ENCODE measurements at places on chromosomes 4 and X.

DNA sequence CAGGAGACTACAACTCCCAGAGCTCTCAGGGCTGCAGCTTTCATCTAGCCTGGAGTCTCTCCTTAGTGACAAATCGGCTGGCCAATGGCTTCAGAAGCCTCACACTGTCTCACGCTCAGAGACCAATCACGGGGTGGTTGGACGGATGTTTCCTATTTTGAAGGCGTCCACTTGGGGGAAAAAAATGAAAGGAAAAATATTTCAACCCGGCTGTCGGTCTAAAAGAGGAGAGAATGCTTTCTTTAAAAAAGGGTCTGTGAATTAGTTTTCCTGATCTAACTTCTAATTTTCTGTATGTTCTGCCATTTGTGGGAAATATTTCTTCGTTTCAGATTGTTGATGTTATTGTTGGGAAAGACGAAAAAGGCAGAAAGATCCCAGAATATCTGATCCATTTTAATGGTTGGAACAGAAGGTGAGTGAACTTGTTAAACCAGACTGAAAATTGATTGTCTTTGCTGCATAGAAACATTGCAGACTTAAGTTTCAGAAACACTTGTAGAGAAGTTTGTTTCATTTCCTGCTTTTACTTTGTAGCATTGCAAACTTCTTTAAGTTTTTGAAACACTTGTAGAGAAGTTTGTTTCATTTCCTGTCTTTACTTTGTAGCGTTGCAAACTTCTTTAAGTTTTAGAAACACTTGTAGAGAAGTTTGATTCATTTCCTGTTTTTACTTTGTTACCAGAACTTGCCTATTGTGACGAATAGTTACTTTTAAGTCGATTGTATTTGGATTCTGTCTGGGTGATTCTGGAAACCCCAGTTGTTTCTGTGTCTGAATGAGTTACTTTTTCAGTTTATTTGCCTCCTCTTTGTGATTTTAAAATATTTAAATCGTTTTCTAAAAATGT, 1.6 kb downstream of the MSL3 start:
- DNase-seq = peak; percentile 87

- DNase-seq = no peak
Observed at GRCh38 chr4:105632599-105632998, 75.9 kb downstream of the INTS12 start.

GRCh38 chr4:680928-681645, 6.7 kb downstream of the MYL5 start:
- DNase-seq = peak; percentile 71

DNA sequence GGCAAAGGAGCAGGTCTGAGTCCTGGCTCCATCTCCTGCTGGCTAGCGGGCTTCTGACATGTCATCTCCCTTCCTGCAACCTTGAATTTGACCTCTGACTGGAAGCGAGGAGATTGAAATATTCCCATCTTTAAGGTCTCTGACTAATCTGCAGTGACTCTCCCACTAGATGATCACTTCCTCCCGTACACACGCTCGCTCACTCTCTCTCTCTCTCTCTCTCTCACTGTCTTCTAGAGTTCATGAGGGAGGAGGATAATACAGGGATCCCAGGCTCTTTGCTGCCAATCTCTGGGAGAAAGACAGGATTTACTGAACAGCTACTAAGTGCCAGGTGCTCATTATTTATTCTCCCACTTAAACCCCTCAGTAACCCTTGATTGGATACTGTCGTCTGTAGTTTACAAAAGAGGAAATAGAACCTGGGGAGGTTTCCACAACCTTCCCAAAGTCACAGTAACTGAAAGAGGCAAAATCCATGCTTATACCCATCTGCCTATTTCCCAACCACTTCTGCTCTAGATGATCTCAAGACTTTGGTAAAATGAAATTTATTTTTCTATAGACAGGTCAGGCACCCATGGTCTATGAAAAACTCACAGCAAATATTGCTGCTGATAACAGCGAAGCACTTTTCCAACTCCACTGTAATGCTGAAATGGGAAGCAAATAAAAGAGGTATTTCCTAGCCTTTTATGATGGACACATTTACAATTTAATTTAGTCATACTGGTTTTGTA, 193.5 kb upstream of the C1QTNF7 start:
- no peak for DNase-seq

GRCh38 chr4:12393631-12394262, 965.1 kb upstream of the HS3ST1 start:
- DNase-seq = no peak

DNA sequence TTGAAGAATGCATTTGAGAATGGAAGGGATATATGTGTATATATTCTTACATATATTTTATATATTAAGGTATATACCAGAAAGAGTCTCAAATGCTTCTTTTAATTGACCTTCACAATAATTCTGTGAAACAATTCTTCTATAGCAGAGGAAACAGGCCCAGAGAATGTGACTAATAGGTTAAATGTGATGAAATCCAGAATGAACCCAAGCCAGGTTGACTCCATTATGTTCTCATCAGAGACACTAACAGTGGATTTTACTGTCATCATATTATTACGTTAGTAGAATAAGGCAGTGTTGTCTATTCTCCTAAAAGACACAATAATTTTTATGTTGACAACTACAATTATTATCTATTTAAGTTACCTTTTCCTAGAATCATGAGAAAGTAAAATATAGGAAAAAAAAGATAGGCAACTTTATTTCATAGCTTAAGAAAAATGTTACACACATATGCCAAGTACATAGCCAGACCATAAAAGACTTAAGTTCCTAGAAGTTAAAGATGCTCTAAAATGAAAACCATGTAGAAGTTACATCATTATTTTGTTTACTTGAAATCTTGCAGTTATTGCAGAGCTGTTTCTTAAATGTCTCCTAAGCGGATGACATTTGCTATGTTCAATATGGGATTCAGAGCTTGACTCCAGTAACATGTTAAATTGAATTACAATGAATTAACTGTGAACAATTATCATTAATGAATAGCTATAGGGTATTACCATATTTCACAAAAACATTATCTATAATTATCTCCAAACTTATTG, 56.2 kb upstream of the ANKRD50 start:
- DNase-seq = no peak

DNA sequence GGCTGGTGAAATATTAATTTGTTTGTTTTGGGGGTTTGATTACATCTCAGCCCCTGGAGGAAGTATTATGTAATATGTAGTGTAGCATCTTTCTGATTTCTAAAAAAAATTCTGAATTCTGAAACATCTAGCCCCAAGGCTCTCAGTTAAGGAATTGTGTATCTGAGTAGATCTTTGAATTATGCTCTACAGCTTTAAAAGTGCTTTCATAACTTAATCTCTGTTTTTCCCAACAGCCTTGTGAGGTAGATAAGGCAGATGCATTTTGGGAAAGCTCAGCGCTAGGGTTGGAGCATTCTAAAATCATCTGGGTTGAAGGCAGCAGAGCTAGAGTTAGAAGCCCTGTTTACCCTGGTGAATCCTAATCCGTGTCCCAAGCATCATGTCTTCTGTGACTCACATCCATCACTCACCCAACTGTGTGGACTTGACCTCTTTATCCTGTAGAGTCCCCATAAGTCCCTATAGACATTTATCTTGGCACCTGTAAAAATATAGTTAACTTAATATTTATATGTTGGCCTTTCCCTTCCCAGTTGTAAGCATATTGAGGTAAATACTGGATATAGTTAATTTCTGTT, 49.8 kb downstream of the FNIP2 start:
- DNase-seq = no peak

GRCh38 chr4:37754410-37755185, 68.4 kb upstream of the RELL1 start:
- DNase-seq = no peak

GRCh38 chr4:133982533-133983224, 218.9 kb downstream of the PABPC4L start:
- DNase-seq = no peak

- no peak for DNase-seq
Observed at GRCh38 chr4:102430461-102430910, 70.7 kb upstream of the NFKB1 start.

GRCh38 chrX:148389629-148390028, 110.8 kb upstream of the AFF2 start:
- DNase-seq = no peak

DNA sequence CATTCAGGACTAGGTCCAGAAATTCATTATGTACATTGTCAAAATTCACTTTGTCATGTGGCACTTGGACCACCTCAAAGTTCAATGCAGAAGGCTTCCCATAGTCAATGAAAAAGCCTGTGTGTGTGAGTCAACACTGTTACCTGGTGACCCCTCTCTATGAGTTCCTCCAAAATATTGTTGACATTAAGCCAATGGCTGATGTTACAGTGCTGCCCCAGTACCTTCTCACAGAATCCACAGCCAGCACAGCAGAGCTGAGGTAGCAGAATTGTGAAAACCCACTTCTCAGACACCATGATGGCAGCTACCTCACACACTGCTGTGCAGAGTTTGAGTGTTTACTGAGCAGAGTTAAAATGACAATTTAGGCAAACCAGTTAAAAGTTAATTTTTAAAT, 22.4 kb upstream of the UGT2B4 start:
- DNase-seq = no peak

DNA sequence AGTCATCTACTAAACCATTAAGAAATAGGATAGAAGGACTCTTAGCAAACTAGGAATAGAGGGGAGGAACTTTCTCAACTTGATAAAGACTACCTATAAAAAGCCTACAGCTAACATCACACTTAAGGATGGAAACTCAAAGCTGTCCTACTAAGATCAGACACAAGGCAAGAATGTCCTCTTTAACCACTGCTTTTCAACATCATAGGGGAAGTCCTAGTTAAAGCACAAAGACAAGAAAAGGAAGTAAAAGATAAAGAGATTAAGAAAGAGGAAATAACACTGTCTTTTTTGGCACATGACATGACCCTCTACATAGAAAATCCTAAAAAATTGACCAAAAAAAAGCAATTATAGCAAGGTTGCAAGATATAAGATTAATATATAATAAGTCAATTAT, 136.6 kb downstream of the FBXW7 start:
- peak; percentile 21 for DNase-seq

DNA sequence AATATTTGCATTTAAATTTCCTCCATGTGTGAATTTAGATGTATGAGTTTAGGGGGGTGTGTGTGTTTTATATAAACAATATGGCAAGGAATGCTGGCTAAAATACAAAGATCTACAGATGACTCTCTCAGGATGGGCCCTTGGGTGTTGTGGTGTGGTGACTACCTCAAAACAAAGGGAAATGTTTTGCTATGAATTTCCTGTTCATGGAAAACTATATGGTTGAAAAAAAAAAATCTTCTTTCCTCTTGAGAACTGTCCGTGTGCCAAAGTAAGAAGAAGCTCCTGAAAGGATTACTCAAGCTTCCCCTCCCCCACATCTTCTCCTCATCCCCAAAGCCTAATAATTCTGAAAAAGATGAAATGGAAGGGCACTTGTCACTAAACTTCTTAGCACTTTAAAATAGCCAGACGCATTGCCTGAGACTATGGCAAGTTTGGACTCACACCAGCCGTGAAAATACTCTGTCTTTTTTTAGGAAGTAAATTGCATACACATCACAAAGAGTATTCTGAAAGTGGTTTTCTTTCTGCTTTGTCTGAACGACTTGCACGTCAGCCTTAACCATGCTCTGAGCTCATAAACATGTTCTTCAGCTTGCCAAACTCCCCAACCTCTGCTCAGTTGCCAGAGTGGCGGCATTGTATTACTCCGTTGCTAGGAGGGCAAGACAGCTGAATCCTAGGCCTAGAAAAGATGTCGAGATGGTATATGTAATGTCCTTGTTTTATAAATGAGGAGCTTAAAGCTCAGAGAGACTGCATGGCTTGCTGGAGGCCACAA, 250.4 kb upstream of the JADE1 start:
- DNase-seq = no peak

- DNase-seq = no peak
Observed at GRCh38 chr4:52317361-52317879, 266.3 kb downstream of the SPATA18 start.

DNA sequence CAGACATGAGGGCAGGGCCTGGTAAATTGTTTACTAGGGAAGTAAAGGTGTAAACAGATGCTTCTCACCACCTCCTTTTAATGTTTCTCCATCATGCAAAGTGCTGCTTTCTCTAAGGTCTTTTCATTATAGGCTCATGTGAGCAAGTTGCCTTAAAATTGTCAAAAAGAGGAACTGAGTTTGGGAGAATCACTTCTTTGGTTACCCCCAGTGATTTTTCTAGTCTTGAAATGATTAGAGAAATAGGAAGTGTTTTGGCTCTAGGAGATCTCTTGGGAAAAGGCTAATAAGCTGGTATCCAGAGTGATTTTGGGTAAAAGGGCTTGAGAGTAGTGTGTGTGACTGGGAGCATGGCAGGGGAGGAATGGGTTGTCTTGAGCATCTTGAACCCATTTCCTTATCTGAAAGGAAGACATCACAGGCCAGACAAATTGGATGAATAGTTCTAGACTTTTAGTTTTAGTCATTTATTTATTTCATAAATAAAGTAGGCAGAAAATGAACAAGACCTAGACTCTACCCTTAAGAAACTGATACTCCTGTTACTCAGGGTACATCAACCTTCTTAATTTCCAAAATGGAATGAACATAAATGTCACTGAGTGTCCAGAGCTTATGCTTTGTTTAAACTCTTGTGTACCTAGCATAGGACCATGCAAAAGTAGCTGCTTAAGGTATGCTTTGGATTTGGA, 14.2 kb downstream of the GRPR start:
- no peak for DNase-seq

GRCh38 chrX:118901991-118902390, 72.4 kb upstream of the LONRF3 start:
- no peak for DNase-seq

- DNase-seq = no peak
Observed at GRCh38 chrX:15916704-15917084, 62.1 kb upstream of the AP1S2 start.

- DNase-seq = no peak
Observed at GRCh38 chrX:53715346-53715924, 28.9 kb upstream of the HUWE1 start.

- no peak for DNase-seq
Observed at GRCh38 chrX:149145845-149146285, 359.2 kb downstream of the IDS start.

GRCh38 chrX:140744085-140744484, 34.5 kb downstream of the LINC00632 start:
- peak; percentile 28 for DNase-seq

- no peak for DNase-seq
Observed at GRCh38 chr4:42710329-42710728, 53.4 kb upstream of the ATP8A1 start.

- no peak for DNase-seq
Observed at GRCh38 chr4:150906987-150907633, 108.0 kb downstream of the LRBA start.

GRCh38 chrX:143472347-143472938, 44.8 kb downstream of the SPANXN3 start:
- no peak for DNase-seq

GRCh38 chr4:40525752-40526598, 103.7 kb downstream of the RBM47 start:
- DNase-seq = no peak

- DNase-seq = no peak
Observed at GRCh38 chrX:42821803-42822443, 44.0 kb upstream of the PPP1R2C start.

DNA sequence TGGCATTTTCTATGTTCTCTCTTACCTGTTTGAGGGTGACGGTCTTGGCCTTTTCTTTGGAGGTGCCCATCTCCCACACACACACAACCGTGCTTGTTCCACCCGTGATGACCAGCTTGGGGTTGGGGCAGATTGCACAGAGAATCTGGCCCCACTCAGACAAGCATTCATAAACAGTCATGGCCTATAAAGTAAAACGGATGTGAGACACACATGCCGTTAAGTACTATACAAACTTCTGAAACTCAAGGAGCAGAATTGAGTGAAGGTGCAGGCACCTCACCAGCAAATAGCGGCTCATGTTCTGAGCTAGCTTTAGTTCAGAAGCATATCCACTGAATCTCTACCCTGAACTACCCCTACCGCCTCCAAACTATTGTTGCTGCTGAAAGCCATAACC, 107.6 kb downstream of the CDS1 start:
- no peak for DNase-seq

GRCh38 chrX:128543114-128543513, 490.9 kb upstream of the ACTRT1 start:
- DNase-seq = no peak
